T-helper 17 cell (primary cell): ENCODE measurements at places on chromosomes 11 and 22. TPM values are rescaled to one million over a fixed set of nuclear protein-coding genes. Genes with fewer than 3 reads are reported as not detected.
A peak's percentile ranks its signal among the peaks of the same experiment; 100 is the strongest.

Gene CLMP
- 0.26 TPM for total RNA-seq

GRCh38 chr11:95241681-95242081, 10.7 kb upstream of the SESN3 start:
- no peak overlapping the region for H3K27ac ChIP-seq
- H3K36me3 ChIP-seq, result peaks cover 2% of the 10 kb centered on the region
- peaks cover 7% of the 10 kb centered on the region for H3K4me1 ChIP-seq
- H3K27me3 ChIP-seq, result peaks cover 14% of the 10 kb centered on the region
- peak overlapping the region; percentile 67 for H3K4me3 ChIP-seq

DNA sequence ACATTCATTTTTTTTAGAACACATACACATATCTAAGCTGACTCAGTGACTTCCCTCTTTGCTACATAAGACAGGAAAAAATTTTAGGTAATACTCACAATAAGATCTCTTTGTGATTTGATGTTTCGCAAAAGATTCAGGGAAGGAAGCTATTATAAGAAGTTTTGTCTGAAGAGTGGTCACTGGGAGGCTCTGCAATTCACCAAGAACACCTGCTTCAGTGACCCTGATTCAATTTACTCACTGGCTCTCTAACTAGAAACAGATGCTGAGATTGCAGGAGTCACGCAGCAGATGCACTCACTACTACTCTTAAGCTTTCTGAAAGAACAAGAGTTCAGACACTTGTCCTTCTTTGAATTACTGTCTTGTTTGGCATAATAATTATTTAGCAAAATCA, 193.6 kb upstream of the DDI1 start:
- H3K4me3 ChIP-seq, result no peak overlapping the region
- no peaks in the 10 kb centered on the region for H3K27me3 ChIP-seq
- DNase-seq, result no peak

DNA sequence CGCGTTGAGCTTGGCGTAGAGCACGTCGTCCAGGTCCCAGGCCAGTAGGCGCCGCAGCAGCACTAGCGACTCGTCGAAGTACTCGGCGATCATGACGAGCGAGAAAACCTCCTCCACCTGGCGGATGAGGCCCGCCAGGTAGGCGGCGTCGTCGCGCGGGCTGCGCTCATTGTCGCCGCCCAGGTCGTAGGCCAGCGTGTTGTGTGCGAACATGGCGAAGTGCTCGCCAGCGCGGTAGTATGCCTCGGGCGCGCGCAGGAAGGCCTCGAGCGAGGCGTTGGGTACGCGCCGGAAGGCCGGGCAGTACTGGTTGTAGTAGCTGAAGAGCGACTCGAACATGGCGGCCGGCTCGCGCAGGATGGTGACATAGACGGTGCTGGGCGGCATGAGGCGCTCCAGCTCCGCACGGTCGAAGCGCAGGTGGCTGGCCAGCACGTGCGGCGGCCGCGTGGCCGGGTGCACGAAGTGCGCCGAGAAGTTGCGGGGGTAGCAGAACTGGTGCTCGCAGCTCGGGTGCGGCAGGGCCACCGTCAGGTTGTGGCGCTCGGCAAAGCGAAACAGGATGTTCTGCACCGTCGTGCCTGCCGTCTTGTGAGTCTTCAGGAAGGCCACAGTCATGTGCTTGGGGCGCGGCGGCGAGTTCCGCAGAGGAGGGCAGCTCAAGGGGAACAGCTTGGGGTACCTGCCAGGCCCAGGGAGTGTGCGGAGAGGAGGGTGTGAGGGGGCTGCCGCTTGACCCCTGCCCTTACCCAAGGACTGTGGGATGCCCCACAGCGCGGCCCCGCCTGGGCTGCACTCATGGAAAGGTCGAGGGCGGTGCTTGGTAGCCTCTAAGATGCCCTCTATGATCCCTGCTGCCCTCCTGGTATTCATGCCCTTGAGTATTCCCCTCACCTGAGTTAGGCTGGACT, 5.7 kb downstream of the GAL3ST3 start:
- H3K4me3 ChIP-seq, result no peak overlapping the region
- peaks cover 5% of the 10 kb centered on the region for H3K27me3 ChIP-seq
- DNase-seq, result no peak
- peaks cover 5% of the 10 kb centered on the region for H3K4me1 ChIP-seq

- H3K4me1 ChIP-seq, result peaks cover 3% of the 10 kb centered on the region
- H3K4me3 ChIP-seq, result no peak overlapping the region
- peak overlapping the region; percentile 61 for H3K27ac ChIP-seq
- no peak for DNase-seq
- peaks cover 11% of the 10 kb centered on the region for H3K36me3 ChIP-seq
Measured at GRCh38 chr11:46162700-46163099, 41.4 kb upstream of the PHF21A start.

Gene TRPM5
- total RNA-seq, result 0.08 TPM

DNA sequence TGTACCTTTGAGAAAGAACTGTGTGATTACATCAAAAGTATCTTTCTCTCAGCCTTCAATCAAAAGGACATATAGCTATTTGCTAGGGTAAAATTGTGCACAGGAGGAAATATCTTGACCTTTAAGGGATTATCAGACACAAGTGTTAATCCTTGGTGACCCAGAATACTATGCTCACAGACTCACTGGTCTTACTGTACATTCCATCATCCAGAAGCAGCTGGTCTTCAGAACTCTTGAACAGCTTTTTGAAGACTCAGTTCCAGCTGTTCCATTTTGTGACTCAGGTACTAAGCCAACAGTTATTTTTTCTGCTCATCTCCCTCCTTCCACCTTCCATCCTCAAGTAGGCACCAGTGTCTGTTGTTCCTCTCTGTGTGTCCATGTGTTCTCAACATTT, 19.8 kb downstream of the ZBED5 start:
- no peak overlapping the region for H3K4me3 ChIP-seq
- peaks cover 2% of the 10 kb centered on the region for H3K4me1 ChIP-seq

- peaks cover 4% of the 10 kb centered on the region for H3K36me3 ChIP-seq
- no peaks in the 10 kb centered on the region for H3K4me1 ChIP-seq
- no peak overlapping the region for H3K4me3 ChIP-seq
- H3K27ac ChIP-seq, result no peak overlapping the region
- peaks cover 72% of the 10 kb centered on the region for H3K27me3 ChIP-seq
Measured at GRCh38 chr11:124814739-124815138, 14.5 kb upstream of the MSANTD2 start.

DNA sequence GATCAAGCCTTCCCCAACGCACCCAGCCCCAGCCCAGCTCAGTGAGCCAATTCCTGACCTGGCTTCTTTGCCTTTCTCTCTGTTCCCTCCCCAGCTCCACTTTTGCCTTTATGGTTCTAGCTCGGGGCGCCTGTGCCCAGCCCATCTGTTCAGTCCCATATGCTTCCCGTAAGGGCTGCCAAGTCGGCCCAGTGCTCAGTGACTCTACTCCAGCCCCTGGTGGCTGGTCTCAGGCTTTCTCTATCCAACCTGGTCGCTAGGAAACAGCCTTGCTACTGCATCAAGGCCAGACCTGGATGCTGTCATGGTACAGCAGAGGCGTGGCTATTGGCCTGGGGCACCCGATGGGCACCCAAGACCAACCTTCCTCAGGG, 178.0 kb downstream of the DSCAML1 start:
- H3K27me3 ChIP-seq, result peaks cover 21% of the 10 kb centered on the region
- H3K4me1 ChIP-seq, result no peaks in the 10 kb centered on the region
- no peak overlapping the region for H3K4me3 ChIP-seq
- no peak for DNase-seq

Gene LMO2
- 2.1 TPM for total RNA-seq
